Kidney (tissue), 22 donors: ENCODE measurements at places on chromosomes 4 and X. TPM values are rescaled to one million over a fixed set of nuclear protein-coding genes. Genes with fewer than 3 reads are reported as not detected.

- H3K36me3 ChIP-seq, result no peaks in the 10 kb centered on the region
- H3K27me3 ChIP-seq, result no peaks in the 10 kb centered on the region
- no peaks in the 10 kb centered on the region for H3K4me1 ChIP-seq
- DNase-seq, result no peak
- no peak overlapping the region for H3K27ac ChIP-seq
These were observed 77.6 kb upstream of the ITM2A start for GRCh38 chrX:79444694-79445210.

The MAGEA12 gene
- not detected for total RNA-seq

The ZAR1 gene
- total RNA-seq, result not detected

The CTAG2 gene
- 0.28 TPM for total RNA-seq

DNA sequence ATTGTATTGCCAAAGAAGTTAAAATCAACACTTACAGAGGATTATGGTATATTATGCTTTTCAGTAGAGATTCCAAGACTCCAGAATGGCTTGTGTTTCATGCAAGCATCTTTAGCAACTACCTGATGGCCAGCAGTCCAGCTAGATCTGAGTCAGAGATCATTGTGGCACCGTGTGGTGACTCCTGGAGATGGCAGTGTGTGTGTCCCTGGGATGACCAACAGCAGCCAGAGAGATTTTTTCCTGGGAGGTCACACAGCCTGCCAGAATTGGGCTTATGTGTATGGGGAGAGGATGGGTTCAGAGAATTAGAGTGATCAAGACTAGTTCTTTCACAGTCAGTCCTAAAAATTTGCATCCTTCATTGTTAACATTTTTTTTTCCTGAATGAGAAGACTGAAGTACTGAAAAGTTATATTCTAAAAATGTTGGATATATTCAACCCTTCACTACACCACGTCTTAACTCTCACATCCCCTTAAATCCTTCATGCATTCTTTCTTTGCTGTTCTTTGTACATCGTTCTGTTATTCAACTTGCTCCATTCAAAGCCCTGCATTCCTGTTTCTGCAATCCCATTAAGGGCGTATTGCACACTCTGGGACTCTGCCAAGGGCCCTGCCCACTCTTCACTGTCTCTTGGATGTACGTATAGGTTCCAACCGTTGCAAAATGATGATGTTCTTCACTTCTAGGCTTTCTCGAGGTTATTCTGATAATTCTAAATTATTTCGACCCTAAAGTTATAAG lies 12.4 kb downstream of the TENM3 start:
- H3K27ac ChIP-seq, result no peak overlapping the region
- H3K27me3 ChIP-seq, result no peaks in the 10 kb centered on the region
- H3K4me3 ChIP-seq, result no peak overlapping the region

GRCh38 chrX:97311066-97311778 lies 427.5 kb downstream of the RPA4 start:
- H3K27ac ChIP-seq, result no peak overlapping the region
- H3K36me3 ChIP-seq, result no peaks in the 10 kb centered on the region
- no peaks in the 10 kb centered on the region for H3K27me3 ChIP-seq
- no peak overlapping the region for H3K4me3 ChIP-seq
- no peak for DNase-seq

The POU4F2 gene
- not detected for total RNA-seq

- H3K4me1 ChIP-seq, result no peaks in the 10 kb centered on the region
- H3K27ac ChIP-seq, result no peak overlapping the region
- H3K36me3 ChIP-seq, result no peaks in the 10 kb centered on the region
- H3K27me3 ChIP-seq, result no peaks in the 10 kb centered on the region
- DNase-seq, result no peak
- H3K4me3 ChIP-seq, result no peak overlapping the region
These were observed 10.9 kb upstream of the IRF2 start for GRCh38 chr4:184485279-184485678.

The RGS12 gene
- total RNA-seq, result 35.5 TPM
